Natural killer cell (primary cell): ENCODE measurements at places on chromosomes 13 and 19.

DNA sequence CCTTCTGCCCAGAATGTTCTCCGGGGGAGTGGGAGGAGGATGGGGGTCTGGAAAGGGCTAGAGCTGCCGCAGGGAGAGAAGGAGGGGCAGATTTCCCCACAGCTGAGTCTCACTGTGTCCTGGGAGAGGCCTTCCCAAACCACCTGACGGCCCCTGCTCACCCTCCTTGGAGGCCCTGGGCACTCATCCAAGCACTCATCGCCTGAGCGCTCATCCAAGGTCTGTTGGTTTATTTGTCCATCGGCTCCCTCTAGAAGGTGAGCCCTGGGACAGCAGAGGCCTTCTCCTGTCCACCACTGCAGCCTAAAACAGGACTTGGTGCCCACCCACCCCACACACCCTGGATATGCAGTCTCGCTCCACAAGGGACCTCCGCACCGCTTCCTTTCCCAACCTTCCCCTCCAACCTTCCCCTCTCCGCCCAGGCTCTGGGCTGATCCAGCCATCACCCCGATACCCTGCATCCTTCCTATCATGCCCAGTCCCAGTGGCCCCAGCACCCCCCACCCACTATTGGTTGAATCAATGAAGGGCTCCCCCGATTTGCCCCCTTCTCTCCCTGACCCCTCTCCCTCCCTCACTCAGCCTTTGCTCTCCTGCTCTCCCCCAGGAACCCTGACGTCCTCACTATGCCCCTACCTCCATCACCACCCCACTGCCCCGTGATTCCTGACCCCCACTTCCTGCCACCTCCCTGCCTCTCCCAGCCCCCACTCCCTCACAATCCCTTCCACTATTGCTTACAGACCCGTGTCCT is 1.7 kb downstream of the UBXN6 start:
- no peak for DNase-seq

- no peak for DNase-seq
Observed at GRCh38 chr19:10751109-10751953, 33.5 kb downstream of the DNM2 start.

- DNase-seq, result no peak
Observed at GRCh38 chr13:33249066-33249465, 36.5 kb downstream of the STARD13 start.

GRCh38 chr13:102977471-102977870 is 88.7 kb downstream of the SLC10A2 start:
- no peak for DNase-seq

DNA sequence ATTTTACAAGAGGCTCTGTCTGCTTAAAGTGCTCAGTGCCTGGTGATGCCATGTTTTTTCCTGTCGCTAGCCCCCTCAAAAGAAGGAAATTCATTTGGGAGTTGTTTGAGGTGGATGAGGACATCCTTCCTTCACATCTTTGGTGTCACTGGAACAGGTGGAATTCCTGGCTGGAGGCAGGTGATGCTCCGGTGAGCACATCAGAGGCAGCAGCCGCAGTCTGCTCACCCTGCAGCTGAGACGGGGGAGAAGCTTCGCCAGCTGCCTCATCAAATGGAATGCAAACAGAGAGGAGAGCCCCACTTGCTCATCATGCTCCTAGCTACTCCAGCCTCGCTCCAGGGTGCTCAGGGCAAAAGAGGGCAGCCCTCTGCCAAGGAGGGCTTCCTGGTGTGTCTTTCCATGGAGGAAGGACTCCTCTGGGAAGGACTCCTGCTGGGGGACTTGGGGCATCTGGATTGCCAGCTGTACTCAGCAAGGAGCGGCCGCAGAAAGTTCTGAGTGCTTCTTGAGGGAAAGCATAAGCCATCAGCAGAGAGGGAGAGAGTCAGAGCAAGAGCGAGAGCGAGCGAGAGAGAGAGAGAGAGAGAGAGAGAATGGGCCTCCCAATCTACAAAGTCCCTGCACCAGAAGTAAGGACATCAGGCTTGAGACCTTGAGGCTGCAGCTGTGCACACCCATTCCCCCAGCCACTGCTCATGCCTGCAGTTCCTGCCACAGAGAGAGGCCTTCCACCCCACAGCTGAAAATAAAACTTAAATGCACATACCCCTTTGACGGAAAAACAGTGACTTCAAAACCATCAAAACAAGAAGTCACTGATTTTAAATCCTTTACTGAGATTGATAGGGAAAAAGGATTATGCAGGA is 74.3 kb upstream of the UBL3 start:
- no peak for DNase-seq

DNA sequence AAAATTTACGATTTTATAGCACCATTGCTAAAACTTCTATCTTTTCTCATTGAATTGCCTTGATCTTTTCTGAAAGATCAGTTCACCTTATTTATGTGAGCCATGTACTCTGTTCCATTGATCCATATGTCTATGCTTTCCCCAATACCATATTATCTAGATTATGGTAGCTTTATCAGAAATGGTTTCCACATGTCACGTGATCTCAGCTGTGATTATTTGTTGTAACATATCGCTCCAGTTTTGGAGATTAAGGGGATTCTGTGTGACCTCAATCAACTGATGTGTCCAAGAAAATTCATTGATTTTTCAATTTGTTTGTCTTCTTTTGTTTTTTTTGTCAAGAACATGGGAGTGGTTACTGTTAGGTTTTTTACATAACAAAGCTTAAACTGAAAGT is 1114.5 kb upstream of the ATXN8OS start:
- DNase-seq, result no peak

- DNase-seq, result no peak
Observed at GRCh38 chr13:103272770-103273169, 206.6 kb upstream of the SLC10A2 start.

DNA sequence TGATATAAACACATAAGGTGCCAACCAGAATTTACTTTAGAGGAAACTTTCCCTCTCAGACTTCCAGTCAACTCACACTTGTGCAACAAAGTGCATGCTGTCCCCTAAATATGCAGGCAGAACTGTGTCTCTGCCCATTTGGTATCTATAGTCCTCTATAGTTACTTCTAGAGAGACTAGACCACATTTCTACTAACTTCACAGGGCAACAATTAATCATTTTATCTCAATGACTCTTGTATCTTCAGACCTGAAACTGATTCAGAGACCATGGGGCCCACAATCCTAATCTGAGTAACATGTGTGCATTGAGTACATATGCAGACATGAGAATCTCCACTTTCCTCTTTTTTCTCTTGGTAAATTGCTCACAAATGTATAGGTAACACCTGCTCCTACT is 158.1 kb downstream of the ZNF486 start:
- DNase-seq, result no peak

DNA sequence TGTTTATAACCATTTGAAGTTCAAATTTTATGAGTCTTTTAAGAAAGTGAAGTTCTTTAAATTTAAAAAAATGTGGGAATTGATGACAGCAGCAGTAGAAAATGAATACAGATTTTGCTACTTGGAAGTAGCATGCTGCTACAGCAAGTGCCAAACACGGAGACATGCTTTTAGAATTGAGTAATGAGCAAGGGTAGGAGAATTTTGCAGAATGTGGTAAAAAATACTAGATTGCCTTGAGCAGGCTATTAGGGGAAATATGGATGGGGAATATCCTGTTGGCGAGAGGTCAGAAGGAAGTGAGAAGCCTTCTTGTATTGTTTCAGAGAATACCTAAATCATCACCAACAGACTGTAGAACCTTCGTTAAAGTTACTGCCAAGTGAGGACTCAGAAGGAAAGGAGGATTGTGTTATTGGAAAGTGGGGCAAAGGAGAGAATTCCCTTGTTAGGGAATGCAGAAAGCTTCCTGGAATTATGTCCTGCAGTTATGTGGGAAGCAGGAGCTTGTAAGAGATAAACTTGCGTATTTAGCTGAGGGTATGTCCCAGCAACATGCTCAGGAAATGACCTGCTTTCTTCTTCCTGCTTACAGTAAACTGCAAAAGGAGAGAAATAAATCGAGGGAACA is 32.4 kb upstream of the OXGR1 start:
- no peak for DNase-seq

DNA sequence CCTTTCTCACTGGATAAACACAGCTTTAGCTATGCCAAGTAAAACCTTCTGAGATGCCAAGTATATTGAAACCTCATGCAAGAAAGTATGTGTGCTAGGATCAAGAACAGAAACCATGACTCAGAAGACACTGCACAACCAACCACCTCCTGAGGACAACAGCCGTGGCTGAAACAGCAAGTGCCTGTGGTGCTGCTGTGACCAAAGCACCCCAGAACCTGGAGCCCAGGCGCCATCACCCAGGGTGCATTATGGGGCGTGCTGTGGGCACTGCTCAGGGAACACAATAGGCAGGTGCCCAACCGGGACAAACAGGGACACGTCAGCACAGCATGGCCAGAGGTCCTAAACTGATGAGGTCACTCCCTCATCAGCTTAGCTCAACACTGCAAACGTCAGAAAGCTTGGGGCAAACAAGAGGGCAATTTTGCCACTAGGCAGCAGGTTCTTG is 101.3 kb upstream of the SLC15A1 start:
- no peak for DNase-seq

DNA sequence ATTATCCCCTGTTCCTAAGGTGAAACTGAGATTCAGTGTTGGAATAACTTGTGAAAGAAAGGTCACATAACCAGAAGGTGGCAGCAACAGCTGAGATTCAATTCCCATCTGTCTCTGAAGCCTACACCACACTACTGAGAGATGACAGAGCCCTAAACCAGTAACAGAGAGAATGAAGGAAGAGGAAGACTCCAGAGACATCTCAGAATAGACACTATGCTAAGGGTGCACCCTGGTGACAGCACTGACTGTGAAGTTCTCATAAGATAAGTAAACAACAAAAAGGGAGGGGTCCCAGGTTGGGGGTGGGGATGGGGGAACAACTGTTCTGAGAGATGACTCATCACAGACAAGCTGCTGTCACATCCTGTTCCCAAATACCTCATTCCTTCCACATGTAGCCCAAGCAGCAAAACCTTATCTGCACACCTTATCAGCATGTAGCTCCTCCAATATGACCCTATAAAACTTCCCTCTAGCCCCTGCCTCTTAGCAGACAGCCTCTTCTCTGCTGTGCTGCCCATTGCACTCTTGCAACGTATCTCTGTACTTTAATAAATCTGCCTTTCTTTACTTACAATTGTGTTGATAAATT is 46.5 kb downstream of the UTP14C start:
- peak; percentile 26 for DNase-seq

DNA sequence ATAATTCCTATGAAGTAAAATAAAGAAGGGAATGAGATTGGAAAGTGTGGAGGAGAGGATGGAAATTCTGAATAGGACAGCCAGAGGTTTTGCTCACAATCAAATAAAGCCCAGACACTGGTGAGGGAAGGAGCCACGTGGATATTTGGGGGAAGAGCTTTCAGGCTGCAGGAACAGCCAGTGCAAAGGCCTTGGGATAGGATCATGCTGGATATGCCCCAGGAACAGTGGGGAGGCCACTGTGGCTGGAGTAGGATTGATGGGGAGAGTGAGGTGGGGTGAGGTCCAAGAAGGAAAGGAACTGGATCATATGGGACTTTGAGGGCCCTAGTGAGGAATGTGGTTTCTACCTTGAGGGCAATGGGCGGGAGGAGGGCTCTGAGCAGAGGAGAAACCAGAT is 4.1 kb upstream of the FXYD5 start:
- no peak for DNase-seq

DNA sequence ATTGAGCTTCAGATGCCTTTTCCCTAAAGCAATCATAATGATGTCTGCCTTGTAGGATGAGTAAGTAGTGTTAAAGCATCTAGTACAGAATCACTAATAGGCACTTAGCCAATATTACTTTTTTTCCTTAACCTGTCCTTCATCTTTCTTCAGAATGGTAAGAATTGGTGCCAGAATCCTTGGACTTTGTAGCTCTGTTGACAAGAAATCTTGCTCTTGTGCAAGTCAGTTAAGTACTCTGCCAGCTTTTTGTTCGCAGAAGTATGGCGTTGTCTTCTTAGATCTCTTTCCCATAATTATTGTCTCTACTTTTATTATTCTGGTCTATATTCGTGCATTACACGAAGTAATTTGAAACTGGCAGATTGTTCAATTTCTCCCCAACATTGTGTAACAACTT is 554.5 kb downstream of the PCDH9 start:
- DNase-seq, result no peak

DNA sequence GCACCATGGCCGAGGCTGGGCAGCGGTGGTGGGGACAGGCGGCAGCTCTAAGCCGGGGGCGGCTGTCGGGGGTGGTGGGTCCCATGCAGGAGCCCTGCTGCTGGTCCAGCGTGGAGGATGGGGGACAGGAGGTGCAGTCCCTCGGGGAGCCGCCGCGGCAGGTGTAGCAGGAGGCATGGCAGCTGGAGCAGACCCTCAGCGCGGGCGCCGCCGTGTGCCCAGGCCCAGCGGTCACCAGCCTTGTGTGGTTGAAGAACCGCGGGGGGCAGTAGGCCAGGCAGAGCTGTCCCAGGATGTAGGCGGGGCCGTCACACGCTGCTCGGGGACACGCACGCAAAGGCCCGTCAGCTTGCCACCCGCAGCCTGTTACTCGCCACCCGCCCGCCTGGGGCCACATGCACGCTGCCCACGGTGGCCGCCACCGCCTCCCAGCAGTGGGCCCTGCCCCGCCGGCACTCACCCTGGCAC is 2.9 kb upstream of the C19orf25 start:
- no peak for DNase-seq

DNA sequence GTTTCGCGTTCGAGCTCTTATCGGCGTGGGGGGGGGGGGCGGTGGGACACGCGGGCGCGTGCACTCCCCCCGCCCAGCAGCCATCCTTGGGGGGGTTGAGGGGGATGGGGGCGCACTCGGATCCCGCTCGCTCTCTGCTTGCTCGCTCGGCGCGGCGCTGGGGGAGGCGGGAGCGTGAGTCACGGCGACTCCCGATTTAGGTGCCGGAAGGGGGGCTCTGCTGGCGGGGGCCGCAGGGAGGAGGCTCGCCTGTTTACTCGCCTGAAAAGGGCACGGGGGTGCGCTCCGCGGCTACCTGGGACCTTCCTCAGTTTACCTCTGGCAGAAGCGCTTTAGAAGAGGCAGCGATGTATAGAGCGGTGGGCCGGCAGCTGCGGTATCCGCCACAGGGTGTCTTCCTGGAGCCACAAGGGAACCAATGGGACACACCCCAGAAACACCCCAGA is 1.1 kb upstream of the PDE4A start:
- peak; percentile 65 for DNase-seq

DNA sequence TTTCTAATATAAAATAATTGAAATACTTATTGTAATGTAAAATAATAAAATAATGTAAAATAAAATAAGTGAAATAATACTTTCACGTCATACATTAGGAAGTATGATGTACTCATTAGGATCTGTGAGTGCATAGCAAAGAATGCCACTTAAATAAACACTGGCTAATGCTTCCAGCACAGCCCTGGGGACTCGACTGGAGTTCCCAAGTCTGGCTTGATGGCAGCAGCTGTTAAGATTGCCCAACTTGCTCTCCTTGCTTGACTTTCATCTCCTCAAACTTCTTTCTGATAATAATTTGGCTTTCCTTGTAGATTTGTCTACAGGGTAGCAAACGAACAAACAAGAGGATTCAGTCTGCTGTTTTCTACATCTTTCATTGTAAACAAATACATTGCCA is 191.9 kb downstream of the COG6 start:
- no peak for DNase-seq

DNA sequence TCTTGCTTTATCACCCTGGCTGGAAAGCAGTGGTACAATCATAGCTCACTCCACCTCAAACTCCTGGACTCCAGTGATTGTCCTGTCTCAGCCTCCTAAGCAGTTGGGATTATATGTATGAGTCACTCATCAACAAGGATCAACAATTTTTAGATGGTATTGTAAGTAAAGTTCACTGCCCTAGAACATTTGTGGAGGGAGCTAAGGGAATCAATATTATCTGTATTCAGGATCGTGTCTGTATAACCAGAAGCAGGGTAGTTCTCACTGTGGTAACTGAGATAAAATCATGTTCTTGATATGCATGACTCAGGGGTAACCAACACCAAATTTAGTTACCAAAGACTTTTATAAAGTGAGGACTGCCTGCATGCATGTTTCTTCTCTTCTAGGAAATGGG is 27.0 kb downstream of the ZMYM5 start:
- DNase-seq, result no peak
